ENCODE measurements at places on chromosomes 2 and 18.

GRCh38 chr2:239690651-239691631, 290.1 kb upstream of the HDAC4 start:
- no peak overlapping the region for H3K4me3 ChIP-seq
- no peak overlapping the region for H3K27ac ChIP-seq
- no peaks in the 10 kb centered on the region for H3K36me3 ChIP-seq
- peaks cover 9% of the 10 kb centered on the region for H3K4me1 ChIP-seq
- H3K27me3 ChIP-seq: peaks cover 4% of the 10 kb centered on the region

GRCh38 chr18:210075-210474, 51.7 kb downstream of the USP14 start:
- no peak overlapping the region for H3K27ac ChIP-seq
- no peak overlapping the region for H3K4me3 ChIP-seq
- no peak for DNase-seq
- H3K27me3 ChIP-seq: peaks cover 2% of the 10 kb centered on the region
- H3K36me3 ChIP-seq: peaks cover 23% of the 10 kb centered on the region

GRCh38 chr2:73112026-73112912, 479 bp downstream of the RAB11FIP5 start:
- H3K36me3 ChIP-seq: peaks cover 7% of the 10 kb centered on the region
- H3K4me3 ChIP-seq: peak overlapping the region; percentile 92
- H3K4me1 ChIP-seq: peaks cover 25% of the 10 kb centered on the region
- peaks cover 11% of the 10 kb centered on the region for H3K27me3 ChIP-seq
- peak; percentile 51 for DNase-seq

- no peaks in the 10 kb centered on the region for H3K4me1 ChIP-seq
- peaks cover 2% of the 10 kb centered on the region for H3K27me3 ChIP-seq
- H3K36me3 ChIP-seq: no peaks in the 10 kb centered on the region
- no peak for DNase-seq
Observed at GRCh38 chr2:233743464-233744259, 14.8 kb downstream of the UGT1A3 start.

DNA sequence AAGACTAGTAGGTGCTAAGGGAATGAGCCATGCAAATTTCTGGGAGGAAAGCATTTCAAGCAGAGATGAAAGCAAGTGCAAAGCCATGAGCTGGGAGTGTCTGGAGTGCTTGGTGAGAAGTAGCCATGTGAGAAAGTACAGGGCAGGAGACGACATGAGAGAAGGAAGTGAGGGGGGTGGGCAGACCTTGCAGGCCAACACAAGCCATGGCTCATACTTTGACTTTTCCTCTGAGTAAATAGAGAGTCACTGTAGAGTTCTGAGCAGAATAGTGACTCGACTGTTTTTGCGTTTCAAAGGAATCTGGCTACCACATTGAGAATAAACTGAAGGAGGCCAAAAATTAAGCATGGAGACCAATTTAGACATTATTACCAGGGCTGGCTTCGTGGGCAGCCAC, 42.2 kb downstream of the SCN2A start:
- no peaks in the 10 kb centered on the region for H3K36me3 ChIP-seq
- peaks cover 3% of the 10 kb centered on the region for H3K4me1 ChIP-seq
- peaks cover 2% of the 10 kb centered on the region for H3K27me3 ChIP-seq
- DNase-seq: no peak

Data from endothelial cell (in vitro differentiated cells).